ENCODE measurements at places on chromosomes 3 and 15. TPM values are rescaled to one million over a fixed set of nuclear protein-coding genes. Genes with fewer than 3 reads are reported as not detected.

HIGD2B gene
- total RNA-seq: not detected

GRCh38 chr15:101458908-101459578 is 30.5 kb downstream of the PCSK6 start:
- ATAC-seq: no peak

GRCh38 chr15:81604713-81605112 is 230.7 kb upstream of the TMC3 start:
- ATAC-seq: no peak

ZPLD1 gene
- 0.27 TPM for total RNA-seq

IMPG2 gene
- total RNA-seq: 0.92 TPM

DUOXA1 gene
- 2.5 TPM for total RNA-seq

GRCh38 chr3:59133311-59133710 is 83.5 kb upstream of the CFAP20DC start:
- no peak for ATAC-seq

DNA sequence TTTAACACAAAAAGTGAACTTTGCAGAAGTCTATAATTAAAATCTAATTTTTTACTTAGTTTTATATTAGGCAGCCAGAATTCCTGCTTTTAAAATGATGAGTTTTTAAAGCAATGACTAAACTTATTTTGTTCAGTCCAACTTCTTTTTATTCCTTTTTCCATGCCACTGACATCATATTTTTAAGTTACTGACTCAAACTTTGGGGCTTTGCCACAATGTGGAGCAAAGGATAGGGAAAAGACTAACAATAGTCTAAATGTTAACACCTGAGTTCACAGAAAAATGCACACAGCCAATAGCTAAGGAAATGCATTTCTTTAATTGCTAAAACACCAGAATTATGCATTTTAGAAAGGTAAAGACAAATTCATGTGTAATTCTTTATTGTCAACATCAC is 647.6 kb upstream of the DPPA4 start:
- ATAC-seq: no peak

DNA sequence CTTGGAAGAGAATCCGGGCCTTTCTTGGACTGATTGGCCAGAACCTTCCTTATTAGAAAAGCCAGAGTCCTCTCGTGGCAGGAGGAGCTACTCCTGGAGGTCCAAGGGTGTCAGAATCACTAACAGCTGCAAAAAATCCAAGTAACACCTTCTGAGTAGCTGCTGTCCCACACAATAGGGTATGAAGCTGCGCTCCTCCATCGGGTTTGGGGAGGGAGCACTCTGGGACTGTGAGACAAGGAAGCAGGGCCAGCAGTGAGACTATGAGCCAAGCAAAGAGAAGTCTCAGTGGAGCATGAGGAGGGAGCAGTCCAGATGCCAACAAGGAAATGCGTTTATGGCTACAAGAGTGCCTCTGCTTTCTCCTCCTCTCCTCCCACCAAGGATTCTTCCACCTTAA is 21.7 kb downstream of the SEMA3G start:
- ATAC-seq: no peak

GRCh38 chr3:159781867-159782266 is 206.8 kb upstream of the IL12A start:
- ATAC-seq: no peak

GRCh38 chr15:52180196-52180835 is 10.9 kb downstream of the GNB5 start:
- ATAC-seq: peak; percentile 20

DNA sequence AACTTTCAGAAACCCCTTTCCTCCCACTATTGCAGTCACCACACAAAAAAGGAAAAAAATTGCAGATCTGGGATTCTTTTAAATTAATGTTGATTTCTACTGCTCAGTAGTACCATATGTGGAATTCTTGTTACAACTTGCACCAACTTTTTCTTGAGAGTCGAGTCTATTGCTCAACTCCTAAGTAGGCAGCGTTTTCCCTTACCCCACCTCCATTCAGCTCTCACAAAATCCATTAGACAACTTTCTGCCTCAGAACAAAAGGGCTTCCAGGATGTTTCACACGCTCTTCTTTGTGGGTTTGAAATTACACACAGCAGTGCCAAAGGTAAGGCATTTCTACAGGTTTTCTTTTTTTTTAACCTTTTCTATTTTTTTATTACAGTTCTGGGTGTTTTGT is 179.5 kb downstream of the ANXA2 start:
- no peak for ATAC-seq

NR2E3 gene
- total RNA-seq: 0.77 TPM

GOLGA8K gene
- total RNA-seq: 1.1 TPM

DNA sequence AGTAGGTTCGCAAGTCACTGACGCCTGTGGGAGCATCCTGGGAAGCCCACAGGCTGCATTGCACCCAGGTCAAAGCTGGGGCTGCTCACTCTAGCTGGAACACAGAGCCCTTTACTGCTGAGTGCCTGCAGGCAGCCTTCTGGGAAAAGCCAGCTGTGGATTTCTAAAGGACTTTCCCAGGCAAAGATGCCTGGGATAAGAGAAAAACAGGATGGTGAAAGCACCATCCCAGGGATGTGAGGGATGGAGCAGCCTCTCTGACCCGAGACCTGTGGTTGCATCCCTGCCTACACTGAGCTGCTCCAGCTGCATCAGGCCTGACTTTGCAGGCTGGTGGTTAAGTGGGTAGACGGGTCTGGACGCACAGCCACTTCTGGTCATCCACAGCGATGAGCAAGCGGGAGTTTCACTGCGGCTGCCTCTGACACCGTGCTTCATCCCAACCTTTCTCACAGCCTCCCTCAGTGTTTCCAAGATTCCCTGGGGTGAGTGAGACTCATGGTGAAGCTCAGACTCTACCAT is 52.5 kb upstream of the AMOTL2 start:
- ATAC-seq: no peak

LOXL1 gene
- total RNA-seq: 22.2 TPM

- ATAC-seq: no peak
Measured at GRCh38 chr3:24598695-24599470, 104.2 kb upstream of the THRB start.

GRCh38 chr3:172622916-172623700 is 87.8 kb downstream of the NCEH1 start:
- peak; percentile 15 for ATAC-seq

DNA sequence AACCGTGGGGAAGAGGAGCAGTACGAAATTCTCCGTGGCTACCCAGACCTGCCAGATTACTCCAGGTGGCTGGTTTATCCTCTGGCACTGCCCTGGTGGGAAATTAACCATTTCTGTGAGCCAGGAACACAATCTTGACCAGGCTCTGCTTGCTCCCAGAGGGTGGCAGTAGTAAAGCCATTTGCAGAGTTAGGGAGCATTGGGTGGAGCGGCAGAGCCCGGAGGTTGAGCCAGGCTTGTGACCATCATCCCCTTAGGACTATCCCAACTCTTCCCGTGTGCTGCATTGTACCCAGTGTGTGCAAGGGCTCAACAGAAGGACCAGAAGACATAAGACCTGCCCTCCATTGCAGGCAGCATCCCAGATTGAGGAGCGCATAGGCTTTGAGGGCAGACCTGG is 5.3 kb downstream of the KNG1 start:
- ATAC-seq: peak; percentile 64

GXYLT2 gene
- total RNA-seq: 26.4 TPM

LZTFL1 gene
- total RNA-seq: 2.9 TPM

GRCh38 chr15:47331829-47332393 is 385.4 kb upstream of the SEMA6D start:
- peak; percentile 78 for ATAC-seq

DNA sequence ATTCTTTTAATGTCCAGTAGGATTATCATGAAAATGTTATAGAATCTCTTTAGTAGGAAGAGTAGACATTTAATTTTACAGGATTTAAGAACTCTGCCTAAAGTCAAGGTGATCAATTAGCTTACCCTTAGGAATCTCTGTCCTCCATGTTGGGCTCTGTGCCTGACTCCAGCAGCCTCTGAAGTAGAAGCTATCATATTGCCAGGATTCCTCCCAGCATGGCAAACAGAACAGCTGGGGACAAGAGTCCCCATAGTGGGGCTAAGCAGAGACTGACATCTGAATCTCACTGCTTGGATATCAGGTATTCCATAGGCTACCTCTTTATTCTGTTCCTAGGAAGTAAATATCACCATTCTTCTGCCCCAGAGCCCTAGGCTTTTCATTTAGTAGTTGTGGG is 1.5 kb downstream of the SLC15A2 start:
- no peak for ATAC-seq

DNA sequence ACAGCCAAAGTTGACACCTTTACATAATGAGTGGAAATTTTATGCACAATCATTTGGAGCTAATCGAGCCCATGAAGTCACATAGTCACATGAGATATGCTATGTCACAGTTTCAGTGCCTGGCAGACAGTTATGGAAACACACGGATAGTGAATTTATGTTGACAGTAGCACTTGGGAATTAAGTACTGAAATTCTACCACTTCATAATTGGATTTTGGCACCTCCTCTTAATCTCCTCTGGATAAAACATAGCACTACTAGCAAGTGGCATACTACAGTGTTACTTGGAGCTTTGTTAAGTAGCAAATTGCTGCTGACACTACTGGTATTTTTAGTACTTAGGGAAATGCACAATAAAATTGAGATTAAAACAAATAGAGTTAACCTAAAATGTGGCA is 1679.4 kb downstream of the OTOL1 start:
- ATAC-seq: no peak

GRCh38 chr3:156010829-156011228 is 109.5 kb upstream of the KCNAB1 start:
- no peak for ATAC-seq

GRCh38 chr15:48603123-48603500 is 42.4 kb downstream of the FBN1 start:
- no peak for ATAC-seq

GRCh38 chr15:66474135-66474534 is 23.4 kb downstream of the SNAPC5 start:
- ATAC-seq: no peak

DNA sequence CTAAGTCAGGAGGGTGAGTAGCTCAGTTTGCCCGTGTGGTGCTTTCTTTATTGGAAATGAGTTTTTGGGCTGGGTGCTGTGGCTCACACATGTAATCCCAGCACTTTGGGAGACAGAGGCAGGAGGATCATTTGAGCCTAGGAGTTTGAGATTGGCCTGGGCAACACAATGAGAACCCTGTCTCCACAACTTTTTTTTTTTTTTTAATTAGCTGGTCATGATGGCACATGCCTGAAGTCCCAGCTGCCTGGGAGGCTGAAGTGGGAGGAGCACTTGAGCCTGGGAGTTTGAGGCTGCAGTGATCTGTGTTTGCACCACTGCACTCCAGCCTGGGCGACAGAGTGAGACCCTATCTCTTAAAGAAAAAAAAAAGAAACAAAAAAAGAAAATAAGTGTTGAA is 174.9 kb downstream of the NSMCE3 start:
- ATAC-seq: no peak

DNA sequence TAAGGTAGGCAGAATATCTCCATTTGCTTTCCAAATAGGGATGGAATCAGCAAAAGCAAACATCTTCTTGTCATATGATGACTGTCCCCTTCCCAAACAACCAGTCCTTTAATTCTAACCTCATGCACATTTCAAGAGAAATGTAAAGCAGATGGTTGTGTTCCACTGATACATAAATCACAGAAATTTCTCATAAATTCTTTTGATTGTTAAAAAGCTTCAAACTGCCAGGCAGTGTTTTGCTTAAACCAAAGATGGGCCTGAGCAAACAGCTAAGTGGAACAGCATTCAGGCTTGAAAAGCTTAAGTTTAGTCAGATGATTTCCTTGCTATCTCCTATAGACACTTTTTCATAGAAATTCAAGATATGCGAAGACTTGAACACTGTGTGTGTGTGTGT is 74.3 kb upstream of the SOX2 start:
- no peak for ATAC-seq

MINAR1 gene
- total RNA-seq: 1.4 TPM

DNA sequence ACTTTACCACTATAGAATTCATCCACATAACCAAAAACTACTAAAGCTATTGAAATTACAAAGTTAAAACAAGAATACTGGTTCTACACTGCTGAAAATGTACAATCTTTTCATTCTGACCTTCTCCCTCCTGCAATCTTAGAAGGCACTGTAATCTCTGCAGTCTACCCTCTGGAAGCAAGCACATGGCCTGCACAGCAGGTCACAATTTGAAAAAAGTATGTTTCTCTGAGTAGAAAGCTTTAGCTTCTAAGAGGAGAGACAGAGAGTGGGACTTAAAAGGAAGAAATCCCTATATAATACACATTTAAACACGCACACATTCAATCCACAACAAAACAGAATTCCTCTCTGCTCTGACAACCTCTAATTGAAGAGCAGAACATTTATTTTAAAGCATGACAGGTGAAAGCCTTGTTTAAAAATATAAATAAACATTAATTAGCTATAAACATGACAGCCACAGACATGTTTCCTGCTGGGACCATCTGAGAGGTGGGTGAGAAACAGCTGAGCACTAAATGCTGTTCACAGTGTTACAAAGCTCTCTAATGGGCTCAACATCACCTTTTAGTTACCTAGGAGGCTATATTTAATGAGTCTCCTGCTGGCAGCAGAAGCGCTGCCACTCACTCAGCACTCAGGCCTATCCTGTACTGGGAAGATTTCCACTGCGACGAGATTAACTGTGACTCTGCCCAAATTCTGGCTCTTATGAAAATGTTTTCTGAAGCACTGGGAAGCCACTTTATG is 447.4 kb downstream of the AGBL1 start:
- ATAC-seq: no peak

- no peak for ATAC-seq
Measured at GRCh38 chr3:33377931-33378330, 62.3 kb downstream of the UBP1 start.

GRCh38 chr15:50906954-50907600 is 1.4 kb upstream of the AP4E1 start:
- no peak for ATAC-seq

GOLGA8T gene
- 0.49 TPM for total RNA-seq

DNA sequence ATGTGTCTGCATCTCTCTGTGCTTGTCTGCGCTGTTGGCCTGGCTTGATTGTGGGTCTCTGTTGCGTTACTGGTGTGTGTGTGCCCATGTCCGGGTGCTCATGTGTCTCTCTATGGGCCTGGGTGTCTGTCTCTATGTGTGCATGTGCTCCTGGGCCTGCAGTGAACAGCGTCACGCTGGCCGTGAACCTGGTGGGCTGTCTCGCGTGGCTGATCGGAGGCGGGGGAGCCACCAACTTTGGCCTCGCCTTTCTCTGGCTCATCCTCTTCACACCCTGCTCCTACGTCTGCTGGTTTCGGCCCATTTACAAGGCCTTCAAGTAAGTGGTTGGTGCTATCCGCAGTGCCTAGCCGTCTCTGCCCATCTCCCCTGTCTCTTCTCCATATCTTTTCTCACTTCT is 7.0 kb upstream of the PPCDC start:
- ATAC-seq: no peak

FSIP1 gene
- total RNA-seq: 10.0 TPM

DNA sequence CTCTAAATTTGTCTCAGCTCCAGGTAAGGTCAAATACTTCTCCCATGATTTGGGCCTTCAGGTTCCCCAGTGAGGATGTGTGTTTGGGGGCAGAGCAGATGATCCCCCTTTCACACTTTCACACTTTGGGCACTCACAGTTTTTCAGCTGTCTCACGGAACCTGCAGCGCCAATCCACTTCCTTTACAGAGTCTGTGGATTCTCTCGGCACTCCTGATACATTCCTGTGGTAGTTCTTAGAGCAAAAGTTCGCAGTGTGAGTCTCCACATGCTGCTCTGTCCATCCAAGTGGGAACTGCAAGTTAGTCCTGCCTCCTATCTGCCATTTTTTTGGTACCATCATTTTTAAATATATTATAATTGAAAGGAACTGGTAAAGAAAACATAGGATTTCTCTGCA is 20.2 kb upstream of the CPOX start:
- ATAC-seq: no peak

TLR9 gene
- 0.34 TPM for total RNA-seq

- peak; percentile 84 for ATAC-seq
Measured at GRCh38 chr3:62365391-62366125, 7.8 kb downstream of the FEZF2 start.

SCG3 gene
- total RNA-seq: 39.7 TPM

KIF7 gene
- 7.6 TPM for total RNA-seq

All from motor neuron (in vitro differentiated cells).